ENCODE measurements at places on chromosomes 5 and 9. TPM values are rescaled to one million over a fixed set of nuclear protein-coding genes. Genes with fewer than 3 reads are reported as not detected.

DNA sequence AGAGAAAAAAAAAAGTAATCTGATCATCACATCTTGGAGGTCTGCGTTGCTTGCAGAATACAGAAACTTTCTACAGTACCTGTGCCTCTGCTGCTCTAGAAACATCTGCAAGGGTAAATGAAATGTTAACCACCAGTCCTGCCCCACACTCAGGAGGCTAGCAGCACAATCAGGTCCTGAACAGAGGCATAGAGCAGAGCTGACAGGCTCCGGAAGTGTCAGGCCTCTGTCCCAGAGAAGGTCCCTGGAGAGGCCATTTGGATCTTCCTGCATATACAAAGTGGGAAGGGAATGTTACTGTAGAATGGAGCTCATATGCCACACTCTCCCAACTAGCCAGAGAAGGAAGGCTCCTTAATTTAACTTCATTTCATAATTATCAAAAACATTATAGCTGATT is 7.2 kb downstream of the NRG2 start:
- H3K27me3 ChIP-seq, result peaks cover 67% of the 10 kb centered on the region
- no peaks in the 10 kb centered on the region for H3K36me3 ChIP-seq
- H3K4me1 ChIP-seq, result peaks cover 8% of the 10 kb centered on the region
- no peak overlapping the region for H3K4me3 ChIP-seq

DNA sequence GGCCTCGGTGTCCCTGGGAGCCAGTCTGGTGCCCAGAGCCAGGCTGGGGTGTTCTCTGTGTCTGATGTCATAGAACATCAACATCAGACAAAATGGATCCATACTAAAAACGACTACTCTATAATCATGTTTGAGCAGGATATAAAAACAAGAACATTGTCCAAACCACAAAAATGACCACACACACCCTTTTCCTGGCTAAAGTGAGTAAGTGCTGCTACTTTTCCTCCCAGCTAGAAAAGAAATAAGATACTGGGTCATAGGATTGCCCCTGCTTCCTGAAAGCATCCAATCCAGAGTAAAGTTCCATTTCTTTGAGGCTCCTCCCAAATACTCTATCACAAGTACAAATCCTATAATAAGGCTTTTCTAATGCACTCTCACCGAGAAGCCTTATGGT is 19.7 kb upstream of the TRAF1 start:
- no peak overlapping the region for H3K27ac ChIP-seq
- no peaks in the 10 kb centered on the region for H3K36me3 ChIP-seq
- H3K27me3 ChIP-seq, result no peaks in the 10 kb centered on the region
- H3K4me3 ChIP-seq, result no peak overlapping the region
- no peak for DNase-seq

DNA sequence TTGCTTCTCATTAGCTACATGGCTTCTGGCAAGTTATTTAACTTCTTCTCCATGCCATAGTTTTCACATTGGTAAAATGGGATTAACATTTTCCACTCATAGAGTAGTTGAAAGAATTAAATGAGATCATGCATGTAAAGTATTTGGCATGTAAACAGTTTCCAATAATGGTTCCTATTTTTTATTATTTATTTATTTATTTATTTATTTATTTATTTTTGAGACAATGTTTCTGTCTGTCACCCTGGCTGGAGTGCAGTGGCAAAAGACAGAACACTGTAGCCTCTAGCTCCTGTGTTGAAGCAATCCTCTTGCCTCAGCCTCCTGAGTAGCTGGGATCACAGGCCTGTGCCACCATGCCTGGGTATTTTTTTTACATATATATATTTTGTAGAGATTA is 117.7 kb downstream of the DOCK2 start:
- no peaks in the 10 kb centered on the region for H3K36me3 ChIP-seq
- DNase-seq, result no peak
- H3K4me1 ChIP-seq, result no peaks in the 10 kb centered on the region
- H3K27ac ChIP-seq, result no peak overlapping the region
- no peak overlapping the region for H3K4me3 ChIP-seq
- H3K27me3 ChIP-seq, result no peaks in the 10 kb centered on the region

DNA sequence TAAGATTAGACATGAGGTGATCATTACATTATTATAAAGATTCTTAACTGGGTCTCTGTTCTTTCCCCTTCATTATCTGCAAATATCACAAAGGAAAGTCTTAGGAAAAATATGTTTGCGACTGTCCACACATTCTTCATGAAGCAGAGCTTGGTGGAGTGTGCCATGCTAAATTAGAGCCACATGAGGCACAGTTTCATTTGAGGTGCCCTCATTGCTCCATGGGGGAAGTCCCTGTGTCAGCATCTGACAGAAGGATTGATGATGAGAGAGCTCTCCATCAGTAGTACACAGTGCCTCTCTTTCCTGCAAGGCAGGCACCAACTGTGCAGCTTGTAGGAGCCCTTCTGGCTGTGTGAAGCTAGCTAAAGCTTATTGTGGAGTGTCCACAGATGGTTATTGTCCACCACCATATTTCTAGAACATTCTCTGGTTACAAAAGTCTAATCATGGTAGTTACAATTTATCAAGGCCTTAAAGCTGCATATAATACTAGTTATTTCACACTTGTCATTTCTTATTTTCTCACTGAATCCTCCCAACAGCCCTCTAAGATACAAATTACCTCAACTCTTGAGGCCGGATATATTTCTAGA is 63.9 kb downstream of the C9orf152 start:
- DNase-seq, result peak; percentile 31
- peaks cover under 1% of the 10 kb centered on the region for H3K36me3 ChIP-seq
- no peaks in the 10 kb centered on the region for H3K27me3 ChIP-seq

DNA sequence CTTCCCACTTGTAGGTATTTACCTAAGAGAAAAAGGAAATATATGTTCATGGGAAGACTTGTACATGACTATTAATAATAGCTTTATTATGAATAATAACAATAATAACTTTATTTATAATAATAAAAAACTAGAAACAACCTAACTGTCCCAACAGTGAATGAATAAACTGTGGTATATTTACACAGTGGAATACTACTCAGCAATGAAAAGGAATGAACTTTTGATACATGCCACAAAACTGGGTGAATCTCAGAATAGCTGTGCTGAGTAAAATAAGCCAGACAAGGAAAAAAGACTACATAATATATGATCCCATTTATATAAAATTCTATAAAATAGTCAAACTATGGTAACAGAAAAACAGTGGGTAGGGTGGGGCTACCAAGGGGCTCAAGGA is 88.7 kb downstream of the SCAMP1 start:
- peaks cover 7% of the 10 kb centered on the region for H3K36me3 ChIP-seq
- H3K4me3 ChIP-seq, result no peak overlapping the region
- no peaks in the 10 kb centered on the region for H3K27me3 ChIP-seq
- no peaks in the 10 kb centered on the region for H3K4me1 ChIP-seq
- DNase-seq, result no peak

- no peaks in the 10 kb centered on the region for H3K27me3 ChIP-seq
- H3K36me3 ChIP-seq, result no peaks in the 10 kb centered on the region
- peaks cover 23% of the 10 kb centered on the region for H3K4me1 ChIP-seq
- no peak overlapping the region for H3K4me3 ChIP-seq
These were observed 149.9 kb upstream of the KLF4 start for GRCh38 chr9:107639426-107639825.

The SUB1 gene
- total RNA-seq, result 67.7 TPM

DNA sequence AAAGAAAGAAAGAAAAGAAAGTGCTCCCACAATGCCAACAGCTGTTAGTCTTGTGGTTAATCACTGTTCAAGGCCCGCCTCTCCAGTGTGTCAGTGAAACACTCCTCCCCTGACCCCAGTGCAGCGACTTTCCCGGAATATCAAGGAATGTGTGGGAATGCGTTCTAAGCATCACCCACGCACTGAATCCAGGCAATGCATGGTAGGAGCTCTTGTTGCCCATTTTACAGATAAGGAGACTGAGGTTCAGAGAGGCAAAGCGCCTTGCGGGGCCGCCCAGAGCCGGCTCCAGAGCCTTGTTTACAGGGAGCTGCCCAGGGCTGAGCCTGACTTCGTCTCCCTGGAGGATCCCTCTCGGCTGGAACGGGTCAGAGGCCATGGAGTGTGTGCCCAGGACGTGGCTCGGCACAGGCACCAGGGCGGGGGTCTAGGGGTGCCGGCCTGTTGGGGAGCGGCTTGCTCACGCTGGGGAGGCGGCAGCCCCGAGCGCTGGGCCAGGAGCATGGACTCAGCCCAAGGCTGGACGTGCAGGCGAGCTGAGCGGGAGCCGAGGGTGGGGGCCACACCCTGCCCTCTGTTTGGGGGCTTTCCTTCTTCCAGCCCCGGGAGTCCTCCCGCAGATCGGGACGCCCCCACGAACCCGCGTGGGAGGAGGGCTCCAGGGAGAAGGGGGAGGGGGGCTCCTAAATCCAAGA is 823 bp downstream of the ST6GALNAC6 start:
- H3K36me3 ChIP-seq, result peaks cover 4% of the 10 kb centered on the region
- H3K4me3 ChIP-seq, result peak overlapping the region; percentile 44
- peak overlapping the region; percentile 88 for H3K27ac ChIP-seq
- H3K27me3 ChIP-seq, result no peaks in the 10 kb centered on the region

- H3K27ac ChIP-seq, result no peak overlapping the region
- no peak overlapping the region for H3K4me3 ChIP-seq
- no peak for DNase-seq
- H3K4me1 ChIP-seq, result peaks cover 8% of the 10 kb centered on the region
- no peaks in the 10 kb centered on the region for H3K36me3 ChIP-seq
These were observed 40.5 kb downstream of the PTTG1 start for GRCh38 chr5:160462167-160462566.

The MORN5 gene
- 4.0 TPM for total RNA-seq

GRCh38 chr9:137988051-137988450 is 110.5 kb downstream of the CACNA1B start:
- H3K4me1 ChIP-seq, result no peaks in the 10 kb centered on the region
- peaks cover 26% of the 10 kb centered on the region for H3K27me3 ChIP-seq
- no peak overlapping the region for H3K4me3 ChIP-seq
- no peak overlapping the region for H3K27ac ChIP-seq

The RANBP6 gene
- total RNA-seq, result 9.1 TPM

- H3K36me3 ChIP-seq, result no peaks in the 10 kb centered on the region
- peaks cover 14% of the 10 kb centered on the region for H3K27me3 ChIP-seq
- H3K4me3 ChIP-seq, result peak overlapping the region; percentile 22
- no peak for DNase-seq
- H3K4me1 ChIP-seq, result peaks cover 11% of the 10 kb centered on the region
- no peak overlapping the region for H3K27ac ChIP-seq
These were observed 4.5 kb downstream of the SHROOM1 start for GRCh38 chr5:132825834-132826391.

DNA sequence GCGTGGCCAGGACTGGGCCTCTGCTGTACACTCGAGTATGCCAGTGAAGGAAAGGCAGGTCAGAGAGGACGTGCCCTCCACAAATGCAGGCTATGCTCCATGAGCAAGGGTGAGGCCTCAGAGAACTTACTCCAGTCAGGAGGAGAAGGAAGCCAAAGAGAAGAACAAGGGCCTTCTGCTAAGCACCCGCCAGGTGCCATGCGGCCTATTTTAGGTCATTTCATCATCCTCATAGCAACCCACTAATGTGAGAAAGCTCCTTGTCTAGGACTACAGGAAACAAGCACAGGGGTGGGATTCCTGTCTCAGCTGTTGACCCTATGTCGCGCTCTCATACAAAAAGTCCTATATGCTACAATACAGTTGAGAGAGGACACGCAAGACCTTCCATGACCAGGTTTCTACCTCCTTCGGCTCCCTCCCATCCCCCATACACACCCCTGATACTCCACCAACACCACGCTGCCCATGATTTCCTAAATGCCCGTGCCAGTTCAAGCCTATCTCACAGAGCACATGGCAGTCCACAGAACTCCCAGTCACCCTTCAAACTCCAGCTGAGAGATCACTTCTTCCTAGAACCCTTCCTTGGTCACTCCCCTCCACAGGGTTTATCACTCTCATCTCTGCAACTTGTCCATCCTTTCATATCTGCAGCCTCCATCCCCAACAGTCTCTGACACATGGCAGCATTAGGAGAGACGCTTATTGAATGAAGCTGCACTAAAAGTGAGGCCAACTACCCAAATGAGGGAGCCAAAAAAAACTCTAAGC is 26.8 kb downstream of the PSMB7 start:
- H3K27ac ChIP-seq, result no peak overlapping the region
- no peaks in the 10 kb centered on the region for H3K27me3 ChIP-seq
- H3K4me3 ChIP-seq, result no peak overlapping the region
- no peak for DNase-seq
- H3K4me1 ChIP-seq, result peaks cover 65% of the 10 kb centered on the region
- peaks cover 9% of the 10 kb centered on the region for H3K36me3 ChIP-seq

The HAVCR1 gene
- not detected for total RNA-seq

All from transverse colon (tissue), 4 donors.